ENCODE measurements at places on chromosomes 1 and 21. TPM values are rescaled to one million over a fixed set of nuclear protein-coding genes. Genes with fewer than 3 reads are reported as not detected.

The NIPAL3 gene
- total RNA-seq = 46.4 TPM

- no peak for DNase-seq
Observed at GRCh38 chr1:210697185-210697584, 368.5 kb downstream of the HHAT start.

The VAV3 gene
- total RNA-seq = 87.5 TPM

- no peak for DNase-seq
Observed at GRCh38 chr21:43593078-43593477, 66.2 kb downstream of the HSF2BP start.

DNA sequence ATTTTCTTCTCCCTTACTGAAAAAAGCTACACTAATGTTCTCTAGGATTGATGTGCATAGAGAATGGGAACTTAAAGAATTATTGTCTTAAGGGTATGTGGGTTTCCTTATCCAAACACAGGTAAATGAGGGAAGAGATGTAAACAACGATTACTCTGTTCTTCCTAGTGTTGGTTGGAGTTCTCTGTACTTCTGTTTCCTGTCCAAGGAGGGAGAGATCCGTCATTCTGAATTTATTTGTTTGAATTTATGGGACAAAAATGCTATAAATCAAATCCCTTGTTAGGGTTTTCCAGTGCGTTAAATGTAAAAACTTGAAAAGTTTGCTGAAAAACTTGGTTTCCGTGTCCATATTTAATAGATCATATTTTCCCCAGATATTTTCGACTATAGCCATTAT is 29.6 kb downstream of the LAMC1 start:
- no peak for DNase-seq

The CFHR3 gene
- total RNA-seq = 2.1 TPM

The CFHR5 gene
- not detected for total RNA-seq

DNA sequence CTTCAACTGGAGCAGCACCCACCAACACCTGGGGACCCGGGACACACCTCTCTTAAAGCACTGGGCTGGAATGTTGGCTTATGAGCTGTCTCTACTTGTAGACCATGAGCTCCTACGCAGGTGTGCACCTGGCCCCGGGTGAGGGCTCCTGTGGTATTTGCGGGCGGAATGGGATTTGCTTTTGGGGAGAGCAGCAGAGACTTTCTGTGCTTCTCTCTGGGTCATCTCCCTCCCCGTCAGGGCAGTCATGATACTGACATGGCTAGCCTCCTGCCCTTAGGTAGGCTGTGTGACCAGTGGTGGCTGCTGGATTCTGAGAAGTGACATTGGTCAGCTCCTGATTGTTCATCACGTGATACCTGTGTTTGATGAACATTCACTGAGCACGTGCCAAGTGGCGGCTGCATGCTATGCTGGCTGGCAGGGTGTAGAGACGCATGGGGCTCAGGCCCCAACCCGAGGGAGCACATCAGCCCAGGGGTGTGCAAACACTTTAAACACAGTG is 9.0 kb upstream of the ZBTB21 start:
- DNase-seq = no peak

DNA sequence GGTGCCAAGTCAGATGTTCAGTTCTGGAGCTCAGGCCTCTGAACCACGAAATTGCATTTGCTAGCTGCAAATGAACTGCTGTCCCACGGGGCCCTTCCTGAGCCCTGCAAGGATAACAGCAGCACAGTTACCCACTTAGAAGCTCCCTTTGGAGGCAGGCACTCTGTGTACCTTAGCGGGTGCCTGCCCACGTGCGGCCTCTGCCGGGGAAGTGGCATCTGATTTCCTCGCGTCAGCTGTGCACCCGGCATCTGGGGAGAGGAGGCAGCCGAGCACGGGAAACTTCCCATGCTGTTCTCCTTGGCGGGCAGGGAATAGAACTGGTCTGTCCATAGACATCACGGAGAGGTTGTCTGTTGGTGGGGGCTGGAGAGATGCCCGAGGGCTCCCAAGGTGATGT is 148.0 kb upstream of the C1orf174 start:
- DNase-seq = peak; percentile 51

The RAB7B gene
- 2.0 TPM for total RNA-seq

GRCh38 chr21:15850645-15851044 is 120.9 kb downstream of the USP25 start:
- DNase-seq = no peak

The AMY1C gene
- not detected for total RNA-seq

DNA sequence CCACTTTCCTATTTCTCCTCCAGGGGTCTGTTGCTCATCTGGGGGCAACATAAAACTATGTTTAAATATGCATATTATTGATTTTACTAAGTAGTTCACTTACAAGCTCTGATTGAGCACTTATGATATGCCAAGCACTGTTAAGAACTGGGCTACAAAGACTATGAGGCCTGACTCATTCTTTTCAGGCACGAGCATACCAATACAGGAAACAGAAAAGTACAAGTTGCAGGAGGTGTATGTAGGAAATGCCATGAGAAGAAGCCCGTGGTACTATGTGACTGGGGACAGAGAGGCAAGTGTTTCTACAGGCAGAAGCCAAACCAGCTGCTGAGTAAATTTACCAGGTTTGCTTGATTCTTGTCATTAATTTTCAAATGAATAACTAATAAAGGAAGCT is 120.4 kb upstream of the PTGFR start:
- no peak for DNase-seq

- no peak for DNase-seq
Observed at GRCh38 chr1:31648641-31649357, 4.1 kb upstream of the PEF1 start.

DNA sequence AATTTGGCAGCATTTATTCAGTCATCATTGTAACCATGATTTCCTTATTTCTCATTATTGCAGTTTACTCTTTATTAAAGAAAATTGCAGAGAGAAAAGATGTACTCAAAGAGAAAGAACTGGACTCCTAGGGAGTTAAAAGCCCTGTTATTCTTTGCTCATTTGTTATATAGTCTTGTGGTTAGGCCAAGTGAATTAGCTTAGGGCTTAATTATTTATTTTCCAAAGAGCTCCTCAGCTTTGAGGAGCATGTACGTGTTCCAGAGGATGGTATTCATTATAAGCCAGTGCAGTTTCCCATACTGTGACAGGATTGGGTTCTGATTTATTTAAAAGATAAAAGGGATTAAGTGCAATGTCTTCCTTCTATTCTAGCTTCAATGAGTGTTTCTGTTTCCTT is 86.4 kb downstream of the GPR161 start:
- no peak for DNase-seq

The SPRR3 gene
- total RNA-seq = not detected

DNA sequence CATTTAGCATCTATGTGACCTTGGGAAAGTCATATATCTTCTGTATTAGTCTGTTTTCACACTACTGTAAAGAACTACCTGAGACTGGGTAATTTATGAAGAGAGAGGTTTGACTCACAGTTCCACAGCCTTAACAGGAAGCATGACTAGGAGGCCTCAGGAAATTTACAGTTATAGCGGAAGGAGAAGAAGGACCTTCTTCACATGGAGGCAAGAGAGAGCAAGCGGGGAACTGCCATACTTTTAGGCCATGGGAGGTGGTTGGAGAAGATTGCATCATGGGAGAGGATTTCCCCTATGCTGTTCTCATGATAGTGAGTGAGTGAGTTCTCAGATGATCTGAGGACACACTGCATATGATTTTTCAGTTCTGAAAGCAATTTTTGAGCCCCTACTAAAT is 87.9 kb downstream of the CLEC20A start:
- DNase-seq = no peak

DNA sequence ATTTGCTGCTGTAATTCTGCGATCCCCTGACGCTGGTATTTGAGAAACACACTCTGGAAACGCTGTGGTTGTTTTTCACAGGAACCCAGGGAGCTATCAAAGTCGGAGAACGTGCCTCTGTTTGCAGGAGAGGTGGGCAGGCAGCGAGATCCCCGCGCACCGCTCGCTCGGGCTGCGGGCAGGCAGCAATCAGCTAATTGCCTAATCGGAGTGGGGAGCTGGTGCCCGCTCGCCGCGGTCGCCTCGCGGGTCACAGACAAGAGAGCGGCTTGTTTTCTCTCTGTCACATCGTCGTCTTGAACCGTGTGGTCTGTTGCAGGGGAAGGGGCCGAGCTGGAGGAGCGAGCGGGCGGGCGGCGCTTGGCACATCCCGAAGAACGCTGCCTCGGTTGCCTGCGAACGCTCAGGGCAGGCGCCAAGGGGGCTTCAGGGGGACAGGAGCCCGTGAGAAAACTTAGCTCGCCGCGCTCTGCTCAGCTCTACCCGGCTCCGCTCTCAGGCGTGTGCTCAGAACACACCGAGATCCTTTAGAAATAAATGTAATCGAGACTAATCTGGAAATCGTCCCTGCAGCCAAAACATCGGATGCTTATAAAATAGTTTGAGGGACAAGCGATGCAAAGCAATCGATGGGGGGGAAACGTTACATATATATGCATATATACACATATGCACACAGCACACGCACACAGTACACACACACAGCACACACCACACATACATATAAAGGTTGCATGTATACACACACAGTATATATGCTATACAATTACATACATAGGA is 93.6 kb upstream of the SMYD2 start:
- peak; percentile 46 for DNase-seq

GRCh38 chr1:230286166-230286889 is 139.8 kb downstream of the PGBD5 start:
- peak; percentile 52 for DNase-seq

GRCh38 chr1:114510274-114511031 is 550 bp downstream of the TRIM33 start:
- DNase-seq = peak; percentile 61

DNA sequence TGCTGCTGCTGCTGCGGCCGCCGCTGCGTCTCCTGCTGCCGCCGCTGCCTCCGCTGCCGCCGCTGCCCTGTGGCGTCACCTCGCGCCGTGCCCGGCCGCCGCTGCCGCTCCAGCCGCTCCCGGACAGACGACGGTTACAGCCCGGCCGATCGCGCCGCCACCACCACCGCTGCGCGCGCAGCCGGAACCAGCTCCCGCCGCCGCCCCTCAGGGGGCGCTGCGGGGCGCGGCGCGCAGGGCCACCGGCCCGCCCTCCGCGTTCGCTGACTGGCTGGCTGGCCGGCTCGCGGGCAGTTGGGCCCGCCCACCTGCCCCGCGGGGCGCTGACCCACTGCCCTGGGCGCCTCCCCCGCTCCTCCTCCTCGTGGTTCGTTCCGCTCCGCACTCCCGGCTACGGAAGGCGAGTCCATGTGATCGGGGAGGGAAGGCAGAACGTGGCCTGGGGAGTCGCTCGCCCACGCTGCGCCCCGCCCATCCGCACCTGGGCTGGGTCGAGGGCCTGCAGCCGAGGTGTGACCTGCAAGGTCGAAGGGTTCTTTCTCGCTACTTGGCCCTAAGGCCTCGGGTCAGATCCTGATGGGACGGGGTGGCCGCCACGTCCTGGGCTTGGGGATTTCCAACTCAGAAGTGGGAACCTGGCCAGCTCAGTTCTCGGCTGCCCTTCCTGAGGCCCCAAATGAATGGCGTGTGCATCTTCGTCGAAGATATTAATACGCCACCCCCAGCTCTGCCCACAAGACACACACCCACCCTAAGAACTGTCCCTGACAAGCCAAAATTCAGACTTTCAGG is at the start of gene PTP4A2:
Gene PTP4A2, minus strand, starts transcription at position 185 of the 792 bp plus-strand sequence. CDS start 19,303 bp downstream, outside the sequence.
- peak; percentile 96 for DNase-seq

GRCh38 chr1:118989878-118990378 is 1.8 kb upstream of the TBX15 start:
- no peak for DNase-seq

DNA sequence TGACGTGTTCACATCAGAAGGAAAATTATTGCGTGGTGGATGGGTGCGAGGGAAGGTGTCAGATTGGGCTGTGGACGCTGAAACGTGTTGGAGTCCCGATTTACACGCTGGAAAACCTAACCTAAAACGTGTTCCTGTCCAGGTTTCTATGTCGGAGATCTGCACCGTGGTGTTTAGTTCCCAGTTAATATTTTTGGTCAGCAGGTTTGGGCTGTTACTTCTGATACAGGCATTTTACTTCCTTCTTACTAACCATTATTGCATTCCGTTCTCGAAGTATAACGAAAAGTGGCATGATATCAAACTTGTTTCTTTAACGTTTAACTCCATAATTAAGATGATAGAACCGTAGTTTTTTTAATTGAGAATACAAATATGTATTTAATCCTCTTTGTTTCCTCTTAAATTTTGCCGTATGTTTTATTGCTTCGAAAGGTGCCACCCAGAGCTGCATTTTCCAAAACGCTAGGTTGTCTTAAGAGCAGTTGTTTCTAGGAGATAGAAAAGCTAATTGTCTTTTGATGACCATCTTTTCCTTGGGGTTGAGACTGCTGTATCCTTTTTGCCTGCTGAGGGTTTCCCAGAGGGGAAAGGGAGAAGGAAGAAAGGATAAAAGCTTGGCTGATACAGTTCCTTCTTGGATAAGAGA is 1.3 kb downstream of the ADARB1 start:
- no peak for DNase-seq

GRCh38 chr1:230310381-230311163 is 115.6 kb downstream of the PGBD5 start:
- peak; percentile 83 for DNase-seq

- no peak for DNase-seq
Observed at GRCh38 chr1:184059887-184060286, 8.4 kb downstream of the TSEN15 start.

The TMPRSS2 gene
- total RNA-seq = 32.8 TPM

DNA sequence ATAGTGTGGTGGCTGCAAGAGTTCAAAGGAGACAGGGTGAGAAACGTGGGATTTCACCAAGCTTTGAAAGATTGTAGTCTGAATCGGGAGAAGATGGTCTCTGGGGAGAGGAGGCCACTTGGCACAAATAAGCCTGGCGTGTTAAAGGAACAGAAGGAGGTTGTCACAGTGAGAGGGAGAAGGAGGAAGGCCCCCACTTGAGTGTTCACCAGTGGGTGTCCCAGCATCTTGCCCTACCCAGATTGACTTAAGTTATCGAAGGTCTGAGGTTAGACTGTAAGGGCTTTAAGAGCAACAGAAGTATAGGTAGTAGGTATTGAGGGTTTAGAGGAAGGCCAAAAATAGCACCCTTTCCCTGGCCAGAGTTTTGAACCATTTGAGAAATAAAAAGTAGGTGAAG is 48.0 kb downstream of the BACH1 start:
- DNase-seq = no peak

DNA sequence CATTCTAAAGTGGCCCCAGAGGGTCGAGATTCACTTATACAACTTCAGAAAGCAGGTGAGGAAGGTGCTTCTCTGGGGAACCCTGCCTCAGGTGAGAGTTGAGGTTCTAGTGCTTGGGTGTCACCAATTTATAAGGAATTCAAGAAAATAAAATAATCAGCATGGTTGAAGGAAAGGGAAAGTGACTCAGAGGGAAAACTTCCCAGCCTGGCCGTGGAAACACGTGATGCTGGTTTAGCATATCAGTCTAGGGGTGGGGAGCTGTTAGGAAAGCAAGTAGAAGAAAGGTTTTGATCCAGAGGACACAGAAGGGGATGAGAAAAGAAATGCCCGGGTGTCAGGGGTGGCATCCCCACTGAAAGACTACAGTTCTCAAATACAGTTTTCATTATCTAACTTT is 37.7 kb upstream of the TMEM125 start:
- DNase-seq = no peak

The PLA2G2C gene
- 0.31 TPM for total RNA-seq

The GNL2 gene
- total RNA-seq = 35.9 TPM

The FBXO2 gene
- 10.2 TPM for total RNA-seq
